Activated CD4-positive, alpha-beta T cell treated with anti-CD3 and anti-CD28 coated beads, Interleukin-2, amount 50 U/mL, for 48 hours (primary cell): ENCODE measurements at places on chromosomes 11 and 22.

DNA sequence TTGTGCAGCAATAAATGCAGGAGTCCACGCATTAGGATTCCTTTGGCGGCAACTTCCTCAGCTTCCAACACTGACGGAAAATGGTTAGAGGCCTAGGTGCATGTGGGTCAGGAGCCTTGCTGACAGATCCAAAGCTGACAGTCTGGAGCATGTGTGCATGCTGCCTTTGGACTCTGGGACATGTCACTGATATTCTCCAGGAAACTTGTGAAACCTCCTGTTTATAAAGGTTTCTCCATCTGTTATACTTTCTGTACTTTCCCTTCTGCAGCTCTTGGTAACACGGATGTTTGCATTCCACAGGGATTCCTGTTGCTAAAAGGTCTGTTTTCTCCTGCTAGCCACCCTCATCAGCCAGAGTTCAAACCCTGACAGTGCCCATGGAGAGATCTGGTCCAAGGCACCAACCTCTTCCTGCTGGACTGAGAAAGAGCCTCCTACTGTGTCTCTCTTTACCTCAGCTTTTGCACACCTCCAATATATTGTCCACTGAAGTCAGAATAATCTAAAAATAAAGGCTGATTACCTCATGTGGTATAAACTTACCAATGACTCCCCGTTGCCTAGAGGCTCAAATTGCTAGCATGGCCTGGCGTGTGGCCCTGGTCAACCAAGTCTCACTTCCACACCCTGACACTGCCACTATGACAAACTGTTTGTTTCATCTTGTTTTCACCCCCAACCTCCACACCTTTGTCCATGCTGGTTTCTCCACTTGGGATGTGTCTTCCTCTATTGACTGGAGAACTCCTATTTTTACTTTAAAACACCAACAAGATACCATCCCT, 31.1 kb upstream of the LYVE1 start:
- no peak for DNase-seq

- no peak for DNase-seq
Measured at GRCh38 chr22:39368461-39368911, 18.7 kb downstream of the SYNGR1 start.

GRCh38 chr11:73406131-73406530, 29.9 kb downstream of the RELT start:
- DNase-seq: no peak

DNA sequence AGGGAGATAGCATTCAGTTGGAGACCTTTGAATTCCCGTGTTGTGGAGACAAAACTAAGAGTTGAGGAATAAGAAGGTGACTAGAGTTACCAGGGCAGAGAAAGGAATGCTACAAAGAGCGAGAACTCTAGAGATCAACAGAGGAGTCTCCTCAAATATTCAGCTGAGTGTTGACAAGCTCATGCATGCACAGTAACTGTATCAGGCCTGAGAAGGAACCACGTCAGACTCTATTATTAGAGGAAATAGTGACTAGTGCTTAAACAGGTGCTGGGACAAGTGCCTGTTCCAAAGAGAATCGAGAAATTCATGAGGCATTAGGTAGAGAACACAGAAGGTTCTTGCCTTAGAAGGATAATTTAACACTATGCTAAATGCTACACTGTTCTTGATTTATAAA, 333.8 kb upstream of the CHORDC1 start:
- DNase-seq: no peak

- no peak for DNase-seq
Measured at GRCh38 chr11:104823657-104824056, 74.6 kb downstream of the CASP12 start.

DNA sequence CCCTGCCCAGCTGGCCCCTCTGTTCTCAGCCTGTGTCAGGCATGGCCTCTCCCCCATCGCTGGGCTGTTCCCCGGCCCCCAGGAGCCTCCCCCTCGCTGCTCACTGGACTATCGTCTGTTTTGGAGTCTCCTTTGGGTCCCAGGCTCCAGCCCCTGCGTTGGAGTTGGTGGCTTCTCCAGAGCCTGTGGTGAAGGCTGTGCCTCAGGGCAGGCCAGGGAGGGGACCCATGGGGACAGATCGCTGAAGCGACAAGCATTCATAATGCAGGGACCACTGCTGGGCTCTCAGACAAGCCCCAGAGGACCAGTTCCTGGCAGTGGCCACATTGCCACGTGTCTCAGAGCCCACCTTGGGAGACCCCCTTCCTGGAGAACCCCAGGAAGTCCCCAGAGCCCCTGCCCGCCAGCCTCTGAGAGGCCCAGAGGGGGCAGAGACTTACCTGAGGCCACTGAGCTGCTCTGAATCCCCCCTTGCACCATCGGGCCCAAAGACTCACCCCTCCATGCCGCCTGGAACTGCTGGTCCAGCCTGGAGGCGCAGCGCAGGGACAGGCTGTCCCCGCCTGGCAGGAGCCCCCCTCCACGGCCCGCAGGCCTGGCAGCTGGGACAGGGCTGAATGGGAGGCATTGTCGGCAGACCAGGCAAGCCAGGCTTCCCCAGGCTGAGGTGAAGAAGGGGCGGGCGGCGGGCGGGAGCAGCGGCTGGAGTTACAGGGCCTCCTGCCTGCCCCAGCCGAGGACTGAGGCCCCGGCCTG, at the start of gene CHADL:
TSS of gene CHADL (minus strand) at position 555 of the 756 bp plus-strand sequence. CDS start at position 505, 50 bp downstream.
- no peak for DNase-seq

GRCh38 chr11:70204466-70204799, 1.3 kb downstream of the FADD start:
- peak; percentile 24 for DNase-seq

DNA sequence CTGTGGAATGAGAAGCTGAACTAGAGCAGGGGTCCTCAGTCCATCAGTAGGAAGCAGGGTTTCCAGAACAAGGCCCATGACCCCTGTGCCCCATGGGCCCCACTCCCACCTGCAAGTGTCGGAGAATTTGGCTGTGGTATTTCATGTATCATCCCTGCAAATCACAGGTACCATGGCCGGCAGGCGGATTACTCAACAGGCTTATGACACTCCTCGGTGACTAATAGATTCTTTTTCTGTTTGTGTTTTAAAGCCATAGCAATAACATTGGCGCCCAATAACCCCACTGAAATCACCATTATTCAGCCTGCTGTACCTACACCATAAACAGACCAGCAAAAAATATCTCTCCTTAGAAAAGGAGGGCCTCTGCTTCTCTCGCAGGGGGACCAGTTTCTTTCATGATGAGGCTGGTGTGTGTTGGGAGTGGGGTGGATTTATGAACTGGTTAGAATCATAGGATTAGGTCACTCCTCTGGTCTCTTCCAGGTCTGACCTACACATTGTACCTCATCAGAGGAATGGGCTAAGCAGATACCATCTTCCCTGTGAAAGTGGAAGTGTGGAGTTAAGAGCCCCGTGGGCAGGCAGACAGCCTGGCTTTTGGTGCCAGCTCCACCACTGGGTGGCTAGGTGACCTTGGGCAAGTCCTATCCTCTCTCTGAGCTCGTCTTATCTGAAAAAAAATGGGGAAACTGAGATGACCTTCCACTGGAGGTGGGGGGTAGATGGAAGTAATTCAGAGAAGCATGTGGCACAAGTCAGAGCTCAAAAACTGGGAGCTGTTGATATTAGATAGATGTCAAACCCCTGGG, 60.2 kb upstream of the WNT11 start:
- DNase-seq: no peak

DNA sequence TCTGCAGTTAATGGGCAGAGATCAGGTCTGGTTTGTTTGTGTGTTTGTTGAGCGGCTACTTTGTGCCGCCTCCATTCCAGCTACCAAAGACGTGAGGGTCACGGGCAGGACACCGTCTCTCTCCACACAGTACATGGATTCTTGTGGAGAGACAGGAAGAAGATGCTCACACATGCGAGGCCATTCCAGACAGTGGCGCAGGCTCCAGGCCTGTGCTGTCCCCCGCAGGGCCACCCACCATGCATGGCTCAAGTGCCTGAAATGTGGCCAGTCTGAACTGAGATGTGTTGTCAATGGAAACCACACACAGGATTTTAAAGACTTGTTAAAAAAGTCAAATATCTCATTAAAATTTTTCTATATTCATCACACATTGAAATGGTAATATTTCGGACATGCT, 848.3 kb downstream of the TBC1D22A start:
- no peak for DNase-seq

DNA sequence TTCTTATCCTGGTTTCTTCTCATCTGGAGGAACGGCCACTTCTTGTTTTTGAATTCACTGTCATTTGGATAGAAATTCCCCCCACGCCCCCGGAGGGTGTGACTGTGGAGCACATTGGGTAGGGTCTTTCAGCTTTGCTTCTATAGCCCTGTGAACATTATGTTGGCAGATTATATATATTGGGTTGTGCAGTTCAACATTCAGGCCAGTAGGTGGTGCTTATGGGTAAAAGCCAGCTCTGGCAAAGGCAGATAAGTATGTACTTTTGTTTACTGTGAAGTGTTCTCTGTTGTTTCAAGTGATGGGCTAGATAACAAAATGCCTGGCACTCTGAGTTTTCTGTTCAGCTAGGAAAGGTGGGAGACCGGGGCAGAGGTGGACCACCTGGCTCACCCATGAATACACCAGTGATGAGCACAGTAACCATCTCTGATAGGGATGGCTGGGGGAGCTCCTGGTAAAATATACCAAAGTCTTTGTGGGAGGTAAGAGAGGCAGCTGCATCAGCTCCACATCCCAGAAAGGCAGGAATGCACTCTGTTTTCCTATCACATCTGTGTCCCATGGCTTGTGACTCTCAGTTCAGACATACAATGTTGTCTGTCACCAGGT, 1348.2 kb upstream of the RAG2 start:
- peak; percentile 14 for DNase-seq

GRCh38 chr22:50561401-50562358, 1.0 kb downstream of the SYCE3 start:
- DNase-seq: no peak

- DNase-seq: no peak
Measured at GRCh38 chr11:66595245-66595904, 2.4 kb downstream of the CCS start.
